Cardiac fibroblast (primary cell): ENCODE measurements at places on chromosomes 2 and 18.

DNA sequence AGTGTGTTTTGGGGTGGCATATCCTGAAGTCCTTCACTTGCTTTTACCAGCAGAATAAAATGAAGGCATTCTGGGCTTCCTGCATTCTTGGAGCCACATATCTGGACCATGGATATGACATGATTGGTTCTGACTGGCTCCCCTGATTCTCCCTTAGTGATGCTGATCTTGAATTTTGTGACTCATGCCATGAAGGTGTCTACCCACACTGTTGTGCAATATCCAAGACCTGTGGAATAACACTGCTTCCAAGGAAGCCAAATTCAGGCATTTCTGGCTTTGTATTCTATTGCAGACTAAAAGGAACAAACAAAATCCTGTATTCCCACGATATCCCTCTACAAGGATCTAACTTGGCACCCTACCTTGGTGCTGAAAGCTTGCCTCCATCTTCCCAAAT lies 125.8 kb downstream of the LYPD6B start:
- DNase-seq = no peak

DNA sequence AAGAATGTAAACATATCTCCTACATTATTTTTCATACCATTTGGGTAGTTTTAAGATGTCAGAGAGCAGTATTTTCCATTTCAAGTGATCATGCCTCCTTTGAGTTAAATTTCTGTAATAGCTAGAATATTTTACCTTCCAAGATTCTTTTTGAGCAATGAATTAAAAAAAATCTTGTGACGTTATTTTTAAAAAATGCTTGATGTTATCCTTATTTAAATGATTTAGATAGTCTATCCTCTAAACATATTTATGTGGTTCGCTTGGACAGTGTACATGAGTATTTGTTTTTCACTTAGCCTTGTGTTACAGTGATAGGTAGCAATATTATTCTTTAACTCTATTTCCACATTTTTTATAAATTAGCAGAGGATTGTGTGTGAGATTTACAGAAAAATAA lies 639.2 kb upstream of the CDH2 start:
- no peak for DNase-seq

- no peak for DNase-seq
Measured at GRCh38 chr2:221254299-221254698, 317.8 kb downstream of the EPHA4 start.

DNA sequence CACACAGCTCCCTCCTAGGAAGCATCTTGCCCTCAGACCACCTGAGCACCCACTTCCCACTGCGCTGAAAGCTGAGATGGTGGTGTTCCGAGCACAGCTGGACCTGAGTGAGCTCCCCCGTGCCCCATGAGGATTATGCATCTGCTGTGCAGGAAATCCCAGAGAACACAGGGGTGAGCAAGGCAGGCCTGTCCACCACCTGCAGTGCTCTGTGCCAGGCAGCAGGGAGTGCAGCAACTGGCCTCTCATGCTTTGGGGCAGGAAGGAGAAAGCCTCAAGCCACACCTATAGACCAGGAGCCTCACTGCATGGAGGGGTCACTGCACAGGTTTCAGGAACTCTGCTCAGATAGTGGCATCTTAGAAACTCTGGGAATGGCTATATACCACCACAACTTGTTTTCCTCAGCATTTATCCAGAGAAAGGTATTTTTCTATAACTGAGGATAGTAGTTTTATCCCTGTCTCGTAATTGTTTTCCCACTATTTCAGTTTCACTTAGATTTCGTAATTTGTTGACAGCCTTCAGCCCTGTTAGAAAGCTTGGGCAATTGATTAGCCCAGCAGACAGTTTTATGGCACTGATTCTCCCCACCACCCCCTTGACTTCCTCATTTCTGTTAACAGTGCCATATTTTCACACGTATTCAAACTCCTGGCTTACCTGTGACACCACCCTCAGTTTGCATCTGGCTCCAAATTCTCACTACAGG lies 144.3 kb upstream of the DAPL1 start:
- no peak for DNase-seq

DNA sequence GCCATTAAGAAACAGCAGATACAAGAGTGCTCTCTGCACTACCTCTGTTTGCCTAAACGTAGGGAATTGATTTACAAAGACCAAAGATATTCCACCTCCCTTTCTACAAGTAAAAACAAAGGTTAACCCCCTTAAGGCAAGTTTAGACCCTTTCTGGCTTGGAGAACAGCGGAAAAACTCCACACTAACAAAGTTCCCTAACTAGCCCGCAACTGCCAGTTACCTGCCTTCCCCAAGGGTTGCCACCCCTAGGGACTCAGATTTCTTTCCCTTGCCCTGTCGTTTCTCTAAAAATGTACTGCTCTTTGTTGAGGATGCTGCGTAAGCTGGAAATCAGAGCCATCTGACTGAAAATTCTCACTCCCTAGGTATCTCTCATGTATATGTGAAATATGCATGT lies 627.5 kb upstream of the SOX11 start:
- no peak for DNase-seq

GRCh38 chr2:42777883-42778805 lies 14.2 kb upstream of the OXER1 start:
- no peak for DNase-seq

- no peak for DNase-seq
Measured at GRCh38 chr2:25374827-25375226, 33.1 kb upstream of the DNMT3A start.

GRCh38 chr18:23317975-23318675 lies 135.0 kb upstream of the RIOK3 start:
- DNase-seq = peak; percentile 42

- DNase-seq = peak; percentile 31
Measured at GRCh38 chr2:11419781-11420180, 46.2 kb downstream of the E2F6 start.

- peak; percentile 76 for DNase-seq
Measured at GRCh38 chr2:102041351-102041750, 49.6 kb downstream of the IL1R2 start.

DNA sequence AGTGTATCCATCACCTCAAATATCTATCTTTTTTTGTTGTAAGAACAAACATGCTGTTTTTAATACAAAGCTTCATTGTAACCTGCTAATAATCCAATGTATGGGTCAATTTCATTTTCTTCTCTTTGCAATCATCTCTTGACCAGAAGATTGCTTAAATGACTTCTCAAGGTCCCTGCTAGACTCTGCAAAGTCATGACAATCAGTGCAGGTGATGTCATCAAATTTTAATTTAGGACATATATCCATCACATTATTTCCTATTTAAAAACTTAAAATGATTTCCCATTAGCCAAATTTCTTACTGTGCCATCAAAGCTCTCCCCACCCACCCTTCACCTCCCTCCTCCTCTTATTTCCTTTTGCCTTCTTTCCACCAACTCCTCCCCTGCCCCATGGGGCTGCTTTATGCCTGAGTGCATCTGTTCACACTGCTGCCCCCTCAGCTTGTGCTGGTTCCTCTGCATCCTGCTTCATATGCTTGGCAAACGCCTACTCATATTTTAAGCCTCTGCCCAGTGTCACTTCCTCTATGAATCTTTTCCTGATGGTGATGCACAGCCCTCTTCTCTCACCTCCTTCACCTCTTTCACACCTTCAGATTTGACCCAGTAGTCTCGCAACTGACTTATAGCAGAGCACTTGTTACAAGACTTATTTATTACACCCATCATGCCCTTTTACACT lies 20.3 kb downstream of the PLEK start:
- DNase-seq = no peak

DNA sequence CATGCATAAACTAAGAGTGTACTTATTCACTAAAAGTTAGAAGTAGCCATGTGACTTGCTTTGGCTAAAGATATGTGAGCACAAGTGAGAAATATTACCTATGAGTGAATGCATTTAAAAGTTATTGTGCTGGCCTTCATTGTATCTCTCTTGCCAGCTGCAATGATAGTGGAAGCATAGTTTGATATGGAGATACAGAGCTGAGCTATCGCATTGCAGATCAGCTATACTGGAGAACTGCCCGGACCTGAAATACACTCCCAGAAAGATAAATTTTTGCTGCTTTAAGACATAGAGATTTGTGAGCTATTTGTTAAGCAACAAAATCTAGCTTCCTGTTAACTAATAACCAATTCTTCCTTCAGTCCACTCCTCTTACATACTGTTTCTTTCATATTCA lies 571.1 kb downstream of the CPS1 start:
- no peak for DNase-seq

DNA sequence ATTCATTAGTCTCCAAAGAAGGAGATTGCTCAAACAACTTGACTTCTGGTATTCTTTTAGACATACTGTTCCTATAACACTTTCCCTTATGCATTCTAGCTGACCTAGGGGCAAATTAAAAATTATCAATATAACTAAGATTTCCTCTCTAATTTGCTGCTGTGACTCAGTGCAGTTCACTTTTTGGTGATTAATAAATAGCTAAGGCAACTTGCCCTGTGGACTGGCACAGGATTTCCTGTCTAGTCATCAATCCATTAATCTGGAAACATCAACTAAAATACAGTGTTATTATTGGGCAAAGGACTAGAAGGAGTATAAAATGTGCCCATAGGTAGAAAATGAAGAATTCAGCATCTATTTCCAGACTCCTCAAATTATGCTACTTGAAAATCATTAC lies 83.5 kb upstream of the SERPINE2 start:
- peak; percentile 20 for DNase-seq

- DNase-seq = peak; percentile 17
Measured at GRCh38 chr2:28009732-28010131, 119.2 kb downstream of the BABAM2 start.

DNA sequence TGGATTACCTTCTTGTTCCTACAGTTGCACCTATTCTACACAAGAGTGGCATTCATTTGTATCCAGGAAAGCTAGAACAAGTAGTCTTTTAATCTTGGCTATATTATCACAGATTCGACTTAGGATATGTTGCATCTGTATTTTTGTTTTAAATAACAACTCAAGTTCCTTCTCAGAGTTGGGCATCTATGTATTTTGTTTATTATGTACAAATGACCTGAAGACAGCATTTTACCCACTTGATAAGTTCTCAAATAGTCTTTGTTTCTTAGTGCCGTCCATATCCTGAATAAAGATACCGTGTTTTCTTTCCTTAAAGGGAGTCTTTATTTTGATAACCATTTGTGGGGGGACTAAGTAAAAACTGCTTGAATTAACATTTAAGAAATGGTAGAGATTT lies 2.9 kb downstream of the ITPRID2 start:
- no peak for DNase-seq

GRCh38 chr2:227147023-227147422 lies 17.0 kb downstream of the COL4A4 start:
- no peak for DNase-seq

- no peak for DNase-seq
Measured at GRCh38 chr2:180004731-180005130, 2.4 kb downstream of the CWC22 start.

DNA sequence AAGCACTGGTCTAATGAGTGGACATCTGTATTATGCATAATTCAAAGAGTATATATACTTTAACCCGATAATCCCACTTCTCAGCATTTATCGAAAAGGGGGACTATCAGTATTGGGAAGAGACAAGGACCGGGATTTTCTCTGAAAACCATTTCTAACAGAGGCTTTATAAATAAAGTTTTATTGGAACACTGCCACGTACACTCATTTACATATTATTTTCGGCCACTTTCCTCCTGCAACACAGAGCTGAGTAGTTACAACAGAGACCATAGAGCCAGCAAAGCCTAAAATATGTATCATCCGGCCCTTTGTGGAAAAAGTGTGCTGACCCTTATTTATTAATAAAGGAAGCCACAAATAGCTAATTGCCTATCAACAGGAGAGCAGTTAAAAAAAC lies 3.2 kb downstream of the HJURP start:
- DNase-seq = no peak

- DNase-seq = no peak
Measured at GRCh38 chr18:57223144-57223870, 76.4 kb downstream of the BOD1L2 start.

DNA sequence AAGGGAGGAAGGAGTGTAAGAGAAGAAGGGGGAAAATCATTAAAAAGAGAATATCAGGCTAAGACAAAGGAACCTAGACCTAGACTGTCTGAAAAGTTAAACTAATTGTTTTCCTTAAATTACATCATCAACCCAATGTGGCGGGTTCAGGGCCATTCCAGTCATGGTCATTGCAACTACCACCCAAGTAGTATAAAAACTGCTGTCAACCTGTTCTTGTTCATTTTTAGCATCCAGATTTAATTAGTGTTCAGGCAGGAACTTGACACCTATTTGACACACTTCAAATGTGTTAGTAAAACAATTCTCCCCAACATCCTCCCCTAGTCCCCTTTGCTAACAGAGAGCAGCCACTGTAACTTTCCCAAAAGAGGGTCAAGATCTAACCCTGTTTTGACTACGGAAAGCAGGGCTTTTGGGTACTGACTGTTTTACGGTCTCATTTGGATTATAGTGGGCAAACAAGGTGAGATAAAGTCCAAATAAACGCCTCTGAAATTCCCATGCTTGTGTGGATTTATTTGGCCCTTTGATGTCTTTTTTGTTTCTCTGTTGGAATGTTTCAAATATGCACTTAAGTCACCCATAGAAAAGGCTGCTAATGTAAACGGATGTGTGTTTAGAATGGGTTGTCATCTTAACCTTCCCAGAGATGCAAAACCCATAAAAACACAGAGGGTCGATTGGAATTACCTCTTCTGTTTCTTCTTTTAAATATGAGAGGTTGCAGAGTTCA lies 19.3 kb upstream of the TANC1 start:
- no peak for DNase-seq

GRCh38 chr2:98172951-98173350 lies 86.0 kb downstream of the VWA3B start:
- no peak for DNase-seq

- DNase-seq = no peak
Measured at GRCh38 chr2:237592425-237592980, 2.0 kb upstream of the RAB17 start.

DNA sequence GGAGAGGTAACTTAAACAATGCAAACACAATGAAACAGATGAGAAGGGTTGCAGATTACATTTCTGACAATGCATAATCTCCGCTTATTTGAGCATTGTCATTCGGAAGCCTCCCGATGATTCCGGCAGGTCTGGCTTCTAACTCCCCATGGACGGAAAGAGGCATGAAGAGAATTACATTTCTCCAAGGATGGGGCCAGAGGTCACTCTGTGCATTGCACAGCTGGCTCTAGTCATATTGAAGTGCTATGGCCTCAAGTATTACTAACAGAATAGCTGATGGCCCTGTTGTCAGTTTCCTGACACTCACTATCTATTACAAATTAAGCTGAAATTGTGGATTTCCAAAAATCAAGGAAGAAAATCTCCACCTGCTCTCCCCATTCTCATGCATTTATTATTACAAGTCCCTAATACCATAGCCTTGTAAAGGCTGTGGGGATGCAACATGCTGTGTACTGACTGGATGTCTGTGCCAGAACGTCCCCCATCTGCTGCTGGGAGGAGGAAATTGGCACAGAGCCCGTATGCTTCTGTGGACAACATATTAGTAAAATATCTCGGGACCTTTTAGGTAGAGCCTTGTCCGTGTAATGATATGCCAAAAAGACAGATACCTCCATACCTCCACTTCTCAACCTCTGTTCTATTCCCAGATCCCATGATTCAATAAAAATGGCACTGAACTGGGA lies 168.1 kb downstream of the SETBP1 start:
- DNase-seq = no peak

GRCh38 chr2:130836501-130837174 lies at the start of gene ARHGEF4:
Gene ARHGEF4, plus strand, starts transcription at chr2:130836914. Its CDS starts 40 bp downstream, at chr2:130836954.
- no peak for DNase-seq

GRCh38 chr2:171334171-171334570 lies 99.6 kb downstream of the METTL8 start:
- DNase-seq = no peak

GRCh38 chr18:29154758-29155725 lies 978.1 kb upstream of the CDH2 start:
- peak; percentile 96 for DNase-seq

- no peak for DNase-seq
Measured at GRCh38 chr18:62693659-62694058, 21.7 kb upstream of the PHLPP1 start.
